ENCODE measurements at places on chromosomes 7 and 10.

- DNase-seq = no peak
Measured at GRCh38 chr10:7538970-7539654, 127.7 kb downstream of the ITIH5 start.

- no peak for DNase-seq
Measured at GRCh38 chr7:115328018-115328417, 406.1 kb downstream of the MDFIC start.

DNA sequence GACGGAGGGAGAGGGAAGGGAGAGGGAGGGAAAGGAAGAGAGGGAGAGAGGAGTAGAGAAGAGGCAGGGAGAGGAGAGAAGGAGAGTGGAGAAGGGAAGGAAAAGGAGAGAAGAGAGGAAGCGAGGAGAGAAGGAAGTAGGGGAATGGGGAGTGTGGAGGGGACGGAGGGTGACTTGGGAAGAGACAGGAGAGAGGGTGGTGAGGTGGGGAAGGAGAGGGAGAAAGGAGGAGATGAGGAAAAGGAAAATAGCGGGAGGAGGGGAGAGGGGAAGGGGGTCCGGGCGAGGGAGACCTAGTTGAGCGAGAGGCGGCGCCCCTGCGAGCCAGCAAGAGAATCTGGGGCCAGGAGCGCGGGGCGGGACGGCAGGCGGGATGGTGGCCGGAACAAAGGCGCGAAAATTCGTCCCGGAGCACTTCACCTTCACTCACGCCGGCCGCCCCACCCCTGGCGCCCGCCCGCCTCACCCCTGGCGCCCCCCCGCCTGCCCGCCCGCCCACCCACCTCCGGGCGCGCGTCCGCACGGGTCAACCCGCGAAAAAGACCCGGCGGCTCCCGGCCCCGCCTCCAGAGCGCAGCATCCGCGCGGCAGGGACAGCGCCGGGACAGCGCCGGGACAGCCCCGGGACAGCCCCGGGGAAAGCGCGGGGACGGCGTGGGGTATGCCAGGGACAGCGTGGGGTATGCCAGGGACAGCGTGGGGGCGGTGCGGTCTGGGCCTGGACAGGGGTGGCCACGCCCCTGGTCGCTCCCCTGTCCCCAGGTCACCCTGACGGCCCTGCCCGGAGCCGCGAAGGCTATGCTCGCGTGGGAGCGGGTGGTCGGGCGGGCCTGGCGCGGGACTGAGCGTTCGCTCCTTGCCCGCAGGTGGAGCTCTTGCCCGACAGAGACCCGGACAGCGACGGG lies 4.2 kb downstream of the VSTM2A start:
- DNase-seq = no peak

- DNase-seq = no peak
Measured at GRCh38 chr10:86289577-86289868, 77.1 kb downstream of the GRID1 start.

GRCh38 chr10:78424723-78425122 lies 391.1 kb downstream of the RPS24 start:
- DNase-seq = no peak

DNA sequence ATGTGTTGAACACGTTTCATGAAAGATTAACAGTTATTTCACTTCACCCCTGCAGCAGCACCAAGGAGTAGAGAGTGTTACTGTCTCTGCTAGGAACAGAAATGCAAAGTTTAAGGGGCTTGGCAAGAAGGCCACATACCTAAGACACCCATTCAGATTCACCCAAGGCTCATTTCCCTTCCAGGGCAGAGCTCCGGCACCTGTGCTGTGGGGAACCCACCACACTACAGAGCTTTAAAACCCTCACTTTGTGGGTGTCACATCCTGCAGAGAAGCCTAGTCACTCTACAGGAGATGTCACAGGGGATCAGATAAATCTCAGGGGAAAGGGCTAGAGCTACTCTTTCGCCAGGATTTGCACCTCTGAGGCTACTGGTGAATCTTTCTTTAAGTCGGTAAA lies 176.1 kb upstream of the KLF6 start:
- DNase-seq = no peak

GRCh38 chr10:120749856-120750566 lies 101.2 kb upstream of the WDR11 start:
- no peak for DNase-seq

- DNase-seq = no peak
Measured at GRCh38 chr7:47310020-47310419, 271.9 kb downstream of the TNS3 start.

GRCh38 chr10:50536617-50537240 lies 87.0 kb downstream of the SGMS1 start:
- DNase-seq = no peak

DNA sequence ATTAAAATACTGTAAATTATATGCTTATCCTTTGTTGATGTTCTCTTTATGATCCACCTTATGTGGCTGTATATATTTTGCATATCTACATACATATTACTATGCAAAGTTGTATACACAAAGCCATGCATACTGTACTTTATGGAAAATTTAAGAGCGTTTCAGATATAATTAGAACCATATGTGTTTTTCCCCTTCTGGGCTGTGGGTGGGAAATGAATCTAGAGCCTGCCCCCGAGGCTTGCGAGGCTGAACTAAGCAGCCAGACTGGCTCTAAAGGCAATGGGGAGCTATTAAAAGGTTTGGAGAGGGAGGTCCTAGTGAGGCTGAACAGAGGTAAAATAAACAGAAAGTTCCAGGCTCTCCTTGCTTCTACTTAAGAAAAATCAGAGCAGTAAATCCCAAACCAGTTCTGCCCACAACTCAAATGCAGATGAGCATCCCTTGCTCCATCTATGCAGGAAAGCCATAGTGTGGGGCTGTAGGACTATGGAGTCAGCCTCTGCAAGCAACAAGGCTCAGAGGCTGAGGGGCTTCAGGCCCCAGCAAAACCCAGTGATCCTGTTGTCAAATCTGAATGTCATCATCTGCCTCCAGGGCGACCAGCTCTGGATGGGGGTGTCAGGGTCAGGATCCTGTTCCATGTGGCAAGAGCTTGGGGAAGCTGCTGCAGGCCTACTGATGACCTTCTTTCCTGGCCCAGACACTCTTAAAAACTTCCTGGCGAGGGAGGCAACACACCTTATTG lies 14.1 kb upstream of the DDIT4 start:
- DNase-seq = no peak

DNA sequence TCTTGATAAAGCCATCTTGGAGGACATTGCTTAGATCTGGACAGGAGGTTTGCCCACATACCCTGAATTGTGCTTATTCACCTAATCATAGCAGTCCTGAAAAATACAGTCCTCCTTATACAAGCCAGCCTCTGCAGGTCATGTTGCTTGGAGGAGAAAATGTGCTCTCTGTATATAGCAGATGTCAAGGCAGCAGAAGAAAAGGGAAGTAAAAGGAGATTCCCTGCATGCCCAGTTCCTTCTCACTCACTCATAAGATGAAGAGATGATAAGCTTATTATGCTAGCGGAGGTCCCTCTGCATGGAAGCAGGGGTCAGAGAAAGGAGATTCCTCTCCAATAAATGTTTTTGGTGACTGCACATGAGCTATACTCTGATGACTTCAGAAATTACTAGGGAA lies 458.8 kb upstream of the ZMIZ1 start:
- DNase-seq = no peak

- DNase-seq = peak; percentile 16
Measured at GRCh38 chr7:26653430-26654399, 210.7 kb downstream of the SKAP2 start.

GRCh38 chr10:59709395-59710125 lies at the start of gene SLC16A9:
SLC16A9 (minus strand) TSS chr10:59709850; CDS start chr10:59684291, 25,559 bp downstream.
- DNase-seq = peak; percentile 8

GRCh38 chr7:159057647-159058046 lies 87.0 kb downstream of the VIPR2 start:
- DNase-seq = no peak

- peak; percentile 22 for DNase-seq
Measured at GRCh38 chr7:30276203-30276900, 8.0 kb upstream of the ZNRF2 start.

GRCh38 chr10:102633287-102633686 lies 11.0 kb upstream of the TRIM8 start:
- DNase-seq = peak; percentile 58

- no peak for DNase-seq
Measured at GRCh38 chr7:98774884-98775283, 94.9 kb downstream of the TMEM130 start.

GRCh38 chr7:28983396-28984190 lies 25.5 kb upstream of the TRIL start:
- DNase-seq = no peak

- DNase-seq = no peak
Measured at GRCh38 chr10:88437411-88437810, 145.7 kb downstream of the RNLS start.

GRCh38 chr10:1400101-1401070 lies 336.9 kb downstream of the ADARB2 start:
- no peak for DNase-seq

- DNase-seq = no peak
Measured at GRCh38 chr7:16951483-16952080, 69.8 kb upstream of the AGR3 start.

- no peak for DNase-seq
Measured at GRCh38 chr7:556837-557557, 37.4 kb upstream of the PDGFA start.

DNA sequence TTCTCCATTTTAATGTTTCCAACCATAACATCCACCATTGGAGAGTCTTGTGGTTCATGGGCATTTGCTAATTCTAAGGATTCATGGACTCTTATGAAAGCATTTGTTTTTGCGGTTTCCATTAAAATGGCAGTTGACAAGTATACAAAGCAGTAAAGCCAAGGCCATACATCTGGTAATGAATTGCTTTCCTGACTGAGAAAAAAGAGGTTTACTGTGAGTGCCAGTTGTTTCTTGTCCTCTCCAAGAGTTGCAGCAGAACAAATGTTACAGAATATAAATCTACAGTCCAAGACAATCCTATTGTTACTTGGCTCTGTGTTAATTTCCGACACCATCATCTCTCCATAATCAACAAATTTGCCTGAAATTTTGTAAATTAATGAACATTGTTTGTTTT lies 261.3 kb downstream of the SORCS1 start:
- DNase-seq = no peak

DNA sequence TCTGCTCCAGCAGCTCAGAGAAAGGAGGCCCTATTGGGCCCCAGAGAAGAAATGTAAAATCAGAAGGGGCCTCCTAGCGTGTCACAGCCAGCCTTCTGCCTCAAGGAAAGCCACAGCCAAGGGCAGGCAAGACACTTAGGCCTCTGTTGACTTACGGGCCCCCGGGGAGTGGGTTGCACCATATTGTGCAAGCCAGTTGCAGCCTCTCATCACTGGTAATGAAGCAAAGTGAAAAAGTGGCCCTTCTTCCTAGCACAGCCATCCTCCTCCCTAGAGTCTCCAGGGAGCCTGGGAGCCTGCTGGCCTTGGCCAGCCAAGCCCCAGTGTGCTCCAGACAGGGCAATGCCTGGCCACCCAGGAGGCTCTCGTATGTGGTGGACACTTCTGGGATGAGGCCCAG lies 56.2 kb upstream of the GDF10 start:
- DNase-seq = no peak

- no peak for DNase-seq
Measured at GRCh38 chr7:103576641-103577040, 130.6 kb upstream of the SLC26A5 start.

GRCh38 chr10:77989081-77989724 lies 40.1 kb downstream of the POLR3A start:
- DNase-seq = no peak

GRCh38 chr10:79262131-79262530 lies 85.1 kb upstream of the PPIF start:
- DNase-seq = no peak

GRCh38 chr10:24292304-24293293 lies 83.7 kb downstream of the KIAA1217 start:
- DNase-seq = no peak

DNA sequence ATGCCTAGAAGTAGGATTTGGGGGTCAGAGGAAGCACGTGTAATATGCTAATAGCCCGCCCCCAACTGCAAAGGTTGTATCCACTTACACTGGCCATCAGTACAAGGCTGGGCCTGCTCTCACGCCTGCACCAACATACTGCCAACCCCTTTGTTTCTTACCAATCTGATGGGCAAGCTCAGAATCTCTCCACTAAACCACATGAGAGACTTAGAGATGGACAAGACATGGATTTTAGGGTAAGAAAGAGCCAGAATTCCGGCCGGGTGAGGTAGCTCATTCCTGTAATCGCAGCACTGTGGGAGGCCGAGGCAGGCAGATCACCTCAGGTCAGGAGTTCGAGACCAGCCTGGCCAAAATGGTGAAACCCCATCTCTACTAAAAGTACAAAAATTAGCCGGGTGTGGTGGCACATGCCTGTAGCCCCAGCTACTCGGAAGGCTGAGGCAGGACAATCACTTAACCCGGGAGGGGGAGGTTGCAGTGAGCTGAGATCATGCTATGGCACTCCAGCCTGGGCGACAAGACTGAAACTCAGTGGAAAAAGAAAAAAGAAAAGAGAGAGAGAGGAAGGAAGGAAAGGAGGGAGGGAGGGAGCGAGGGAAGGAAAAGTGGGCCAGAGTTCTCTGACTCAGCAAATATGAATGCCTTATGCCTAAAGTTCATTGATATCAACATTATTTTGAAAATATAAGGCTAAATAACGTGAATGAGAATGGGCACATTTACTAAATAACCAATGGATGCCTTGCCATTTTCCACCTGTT lies 162.2 kb downstream of the SLIT1 start:
- no peak for DNase-seq

GRCh38 chr7:45993621-45994020 lies 72.5 kb upstream of the IGFBP3 start:
- DNase-seq = no peak

DNA sequence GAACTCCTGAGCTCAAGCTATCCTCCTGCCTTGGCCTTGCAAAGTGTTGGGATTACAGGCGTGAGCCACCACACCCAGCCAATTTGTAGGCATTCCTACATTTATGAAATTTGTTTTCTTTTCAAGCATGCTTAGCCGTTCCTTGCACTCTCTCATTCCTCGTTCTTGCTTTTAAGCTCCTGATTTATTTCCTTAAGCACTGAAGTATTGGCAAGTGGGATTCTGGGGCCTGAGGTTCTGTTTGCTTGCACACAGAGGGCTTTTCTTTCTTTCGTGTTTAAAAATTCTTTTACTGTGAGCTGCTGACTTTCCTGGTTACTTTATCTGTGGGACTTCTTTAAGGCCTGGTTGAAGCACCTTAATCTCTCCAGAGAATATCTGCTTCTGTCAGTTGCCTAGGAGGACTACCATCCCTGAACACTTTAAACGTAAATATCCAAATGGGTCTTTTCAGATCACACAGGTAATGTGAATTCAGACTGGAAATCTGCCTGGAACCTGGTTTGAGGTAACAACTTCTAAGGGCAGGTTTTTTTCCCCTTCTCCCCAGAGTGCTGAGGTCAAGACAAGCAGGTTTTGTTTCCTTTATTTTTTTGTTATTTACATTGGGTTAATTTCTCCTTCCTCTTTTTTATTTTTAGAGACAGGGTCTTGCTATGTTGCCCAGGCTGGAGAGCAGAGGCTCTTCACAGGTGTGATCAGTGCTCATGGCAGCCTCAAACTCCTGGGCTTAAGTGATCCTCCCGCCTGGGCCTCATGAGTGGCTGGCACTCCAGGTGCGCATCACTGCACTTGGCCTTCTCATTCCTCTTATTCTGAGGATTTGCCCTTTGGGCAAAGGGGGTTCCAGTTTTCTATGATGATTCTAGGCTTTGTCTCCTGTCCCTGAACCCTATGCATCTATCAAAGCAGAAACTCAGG lies 102.9 kb downstream of the PFKFB3 start:
- no peak for DNase-seq
